ENCODE measurements at places on chromosomes 3 and 15.

DNA sequence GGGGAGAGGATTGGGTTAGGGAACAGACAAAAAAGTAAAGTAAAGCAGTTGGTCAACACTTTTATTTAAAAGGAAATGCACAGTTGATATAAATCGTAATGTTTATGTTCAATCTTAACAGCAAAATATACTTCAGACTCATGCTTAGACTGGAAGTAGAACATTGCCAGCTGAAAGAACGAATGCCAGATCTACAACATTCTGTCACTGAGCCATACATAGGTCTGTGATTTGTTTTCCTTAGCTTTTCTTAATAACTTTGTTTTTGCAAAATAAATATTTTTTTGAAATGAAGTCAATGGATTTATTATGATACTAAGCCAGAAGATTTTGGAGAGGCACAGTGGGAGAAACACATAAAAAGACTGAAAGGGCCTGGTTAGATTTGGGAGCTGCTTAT is 62.0 kb downstream of the LEKR1 start:
- DNase-seq, result no peak

GRCh38 chr15:28914046-28914445 is 28.3 kb downstream of the APBA2 start:
- no peak for DNase-seq

GRCh38 chr3:120163816-120164215 is 69.6 kb upstream of the GSK3B start:
- no peak for DNase-seq

- DNase-seq, result no peak
Measured at GRCh38 chr3:194928831-194929577, 243.3 kb downstream of the FAM43A start.

GRCh38 chr3:11909726-11910125 is 63.0 kb upstream of the TAMM41 start:
- no peak for DNase-seq

DNA sequence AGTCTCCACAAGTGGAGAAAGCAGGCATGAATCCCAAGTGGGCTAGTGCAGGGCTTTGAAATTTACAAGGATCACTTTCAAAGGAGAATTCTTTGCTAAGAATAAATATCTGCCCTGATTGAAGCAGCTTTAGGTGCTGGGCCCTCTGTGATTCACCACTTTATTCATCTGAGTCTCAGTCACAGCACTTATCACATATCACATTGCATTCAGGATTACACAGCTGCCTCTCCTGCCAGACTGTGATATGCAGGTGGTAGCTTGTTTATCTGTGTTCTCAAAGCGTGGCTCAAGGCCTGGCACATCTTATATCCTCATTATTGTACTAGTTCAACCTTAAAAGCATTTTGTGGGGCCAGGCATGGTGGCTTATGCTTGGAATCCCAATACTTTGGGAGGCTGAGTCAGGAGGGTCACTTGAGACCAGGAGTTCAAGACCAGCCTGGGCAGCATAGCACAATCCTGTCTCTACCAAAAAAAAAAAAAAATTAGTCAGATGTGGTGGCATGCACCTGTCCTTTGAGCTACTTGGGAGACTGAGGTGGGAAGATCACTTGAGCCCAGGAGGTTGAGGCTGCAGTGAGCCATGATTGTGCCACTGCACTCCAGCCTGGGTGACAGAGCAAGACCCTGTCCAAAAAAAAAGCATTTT is 156.9 kb upstream of the EIF1B start:
- DNase-seq, result no peak

- no peak for DNase-seq
Measured at GRCh38 chr3:13574798-13575451, 26.0 kb downstream of the FBLN2 start.

- peak; percentile 44 for DNase-seq
Measured at GRCh38 chr15:90266061-90266431, 574 bp downstream of the NGRN start.

- DNase-seq, result no peak
Measured at GRCh38 chr15:89677381-89677780, 1.8 kb downstream of the PLIN1 start.

DNA sequence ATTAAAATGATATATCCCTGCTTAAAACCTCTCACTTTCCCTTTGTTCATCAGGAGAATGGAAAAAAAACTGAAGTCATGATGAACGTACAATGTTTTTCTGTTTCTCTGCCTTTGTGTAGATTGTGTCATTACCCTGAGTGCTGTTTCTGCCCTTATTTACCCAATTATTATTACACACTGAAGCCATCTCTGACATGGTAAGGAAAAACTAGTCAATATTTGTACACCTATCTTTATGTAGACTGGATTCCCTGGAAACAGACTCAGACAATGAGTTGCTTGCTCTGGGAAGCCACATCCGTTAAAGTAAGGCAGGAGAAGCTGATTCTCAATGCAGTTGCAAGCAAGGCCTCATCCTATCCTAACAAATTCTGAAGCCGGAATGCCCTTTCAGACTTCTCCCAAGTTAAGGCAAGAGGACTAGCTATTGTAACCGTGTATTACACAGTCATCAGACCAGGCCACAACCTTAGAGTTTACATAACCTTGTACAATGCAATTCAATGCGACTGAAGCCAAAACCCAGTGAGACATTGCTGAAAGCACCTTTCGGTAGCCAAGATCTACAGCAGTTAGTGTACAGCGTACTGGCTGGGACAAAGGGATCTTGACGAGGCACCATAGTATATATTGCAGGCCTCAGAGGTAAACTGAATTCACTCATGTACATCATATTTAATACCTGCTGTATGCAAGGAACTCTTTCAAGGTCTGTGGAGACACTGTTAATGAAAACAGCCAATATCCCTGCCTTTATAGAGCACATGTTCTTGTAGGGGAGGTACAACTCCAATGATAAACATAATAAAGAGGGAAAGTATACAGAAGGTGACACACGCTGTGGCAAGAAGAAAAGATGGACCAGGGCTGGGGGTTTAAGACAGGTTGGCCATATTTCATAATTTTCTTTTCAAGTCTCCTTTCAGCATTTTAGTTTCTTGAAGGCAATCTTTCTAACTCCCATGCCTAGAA is 1040.8 kb upstream of the SEMA6D start:
- no peak for DNase-seq

DNA sequence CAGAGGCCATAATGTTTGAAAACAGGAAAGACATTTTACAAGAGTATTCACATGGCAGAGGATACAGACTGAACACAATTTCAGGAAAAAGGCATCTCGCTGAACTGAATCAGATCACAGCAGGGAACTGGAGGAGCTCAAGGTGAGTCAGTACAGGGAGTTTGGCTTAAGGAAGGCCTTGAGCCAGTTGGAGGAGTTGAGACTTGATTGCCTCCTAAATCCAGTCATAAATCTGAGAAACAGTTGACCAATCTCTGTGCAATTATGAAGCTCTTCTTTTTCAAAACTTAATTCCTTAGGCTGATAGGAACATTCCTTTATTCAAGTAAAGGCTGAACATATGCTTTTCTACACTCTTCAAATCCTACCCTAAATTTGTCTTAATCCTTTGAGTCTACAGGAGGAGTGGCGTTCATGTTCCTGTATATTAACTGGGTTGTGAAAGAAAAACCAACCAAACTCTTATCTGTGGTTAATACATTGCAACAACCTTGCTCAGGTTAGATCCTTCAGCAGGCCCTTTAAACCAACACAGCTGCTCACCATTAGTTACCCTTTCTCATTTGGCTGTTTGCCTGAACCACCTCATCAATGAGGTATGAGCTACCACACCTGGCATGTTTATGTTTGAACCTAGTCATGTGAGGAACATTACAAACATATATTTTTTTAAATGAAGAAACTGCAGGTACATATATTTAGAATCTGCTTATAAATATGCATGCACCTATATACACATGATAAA is 404.1 kb upstream of the ATP11B start:
- DNase-seq, result no peak

DNA sequence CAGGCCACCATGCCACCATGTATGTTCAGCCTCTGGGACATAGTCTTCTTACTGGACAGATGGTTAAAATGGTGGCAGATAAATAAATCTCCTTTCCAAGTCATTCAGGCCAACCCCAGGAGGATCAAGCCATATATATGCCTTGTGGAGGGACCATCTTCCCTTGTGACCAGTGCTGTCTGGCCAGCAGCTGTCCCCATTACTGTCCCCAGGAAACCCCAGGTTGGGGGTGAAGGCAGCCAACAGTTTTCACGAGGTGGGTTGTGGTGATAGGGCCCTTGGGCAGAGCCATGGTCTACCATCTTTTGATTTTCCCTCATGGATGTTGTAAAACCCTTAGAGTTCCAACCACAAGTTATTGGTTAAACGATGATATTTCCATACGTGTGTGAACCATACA is 48.7 kb upstream of the PCSK6 start:
- DNase-seq, result no peak

GRCh38 chr3:183330881-183331280 is 77.8 kb downstream of the B3GNT5 start:
- no peak for DNase-seq

GRCh38 chr15:95511671-95512070 is 818.8 kb upstream of the NR2F2 start:
- DNase-seq, result no peak

DNA sequence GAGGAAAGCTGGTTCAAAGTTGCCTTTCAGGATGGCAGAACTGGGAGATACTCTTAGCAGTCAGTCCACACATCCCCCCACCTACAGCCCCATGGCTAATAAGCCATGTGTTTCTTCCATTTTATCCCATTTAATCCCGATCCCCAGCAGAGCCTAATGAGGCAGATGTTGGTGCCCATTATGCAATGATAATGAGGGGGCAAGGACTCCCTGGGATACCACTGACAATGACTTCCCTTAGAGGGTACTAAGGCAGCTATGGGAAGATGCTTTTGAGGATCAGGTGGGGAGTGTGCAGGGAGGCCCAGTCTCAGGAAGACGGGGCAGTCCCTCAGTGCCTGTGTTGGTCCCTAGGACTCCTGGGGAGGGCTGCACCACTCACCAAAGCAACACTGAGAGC is 43.8 kb upstream of the TBC1D21 start:
- DNase-seq, result no peak

DNA sequence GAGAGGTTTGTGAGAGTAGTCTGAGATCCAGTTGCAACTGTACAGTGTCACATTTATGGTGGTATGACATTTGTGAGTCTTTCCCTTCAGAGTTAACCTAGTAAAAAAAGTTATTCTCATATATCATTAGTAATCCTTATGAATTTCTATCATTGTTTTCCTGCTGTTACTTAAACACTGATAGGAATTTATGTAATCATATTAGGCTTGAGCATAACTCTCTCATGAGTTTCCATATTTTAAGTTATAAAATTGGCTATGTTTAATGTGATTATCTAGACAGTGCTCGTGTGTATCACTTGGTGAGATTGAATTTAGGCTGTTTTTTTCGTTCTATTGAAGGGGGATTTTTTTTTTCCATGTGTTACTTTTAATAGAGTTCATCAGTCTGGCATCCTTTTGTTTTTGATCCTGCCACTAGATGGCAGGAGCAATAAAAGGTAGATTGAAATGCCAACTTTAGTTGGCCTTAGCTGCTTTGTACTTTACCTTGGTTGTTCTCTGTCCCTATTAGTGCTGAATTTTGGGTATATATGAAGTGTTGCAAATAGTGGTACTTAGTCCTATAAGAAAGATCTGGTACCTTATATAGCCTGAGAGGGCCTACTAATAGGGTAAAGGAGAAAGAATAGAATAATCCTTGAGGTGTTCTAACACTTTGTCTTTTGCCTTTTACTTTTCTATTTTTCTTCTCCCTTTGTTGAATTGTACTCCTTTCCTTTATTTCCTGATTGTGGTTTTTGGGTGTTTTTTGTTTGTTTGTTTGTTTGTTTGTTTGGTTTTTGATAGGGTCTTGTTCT is 17.9 kb downstream of the STT3B start:
- no peak for DNase-seq

GRCh38 chr15:83973816-83974215 is 261.8 kb upstream of the GOLGA6L4 start:
- DNase-seq, result no peak

GRCh38 chr3:46947981-46948791 is 28.4 kb downstream of the CCDC12 start:
- DNase-seq, result no peak

GRCh38 chr3:159560214-159560979 is 428.2 kb upstream of the IL12A start:
- DNase-seq, result no peak

- DNase-seq, result no peak
Measured at GRCh38 chr3:153767601-153768560, 353.3 kb upstream of the ARHGEF26 start.

- DNase-seq, result no peak
Measured at GRCh38 chr15:92633001-92633400, 22.6 kb downstream of the FAM174B start.

DNA sequence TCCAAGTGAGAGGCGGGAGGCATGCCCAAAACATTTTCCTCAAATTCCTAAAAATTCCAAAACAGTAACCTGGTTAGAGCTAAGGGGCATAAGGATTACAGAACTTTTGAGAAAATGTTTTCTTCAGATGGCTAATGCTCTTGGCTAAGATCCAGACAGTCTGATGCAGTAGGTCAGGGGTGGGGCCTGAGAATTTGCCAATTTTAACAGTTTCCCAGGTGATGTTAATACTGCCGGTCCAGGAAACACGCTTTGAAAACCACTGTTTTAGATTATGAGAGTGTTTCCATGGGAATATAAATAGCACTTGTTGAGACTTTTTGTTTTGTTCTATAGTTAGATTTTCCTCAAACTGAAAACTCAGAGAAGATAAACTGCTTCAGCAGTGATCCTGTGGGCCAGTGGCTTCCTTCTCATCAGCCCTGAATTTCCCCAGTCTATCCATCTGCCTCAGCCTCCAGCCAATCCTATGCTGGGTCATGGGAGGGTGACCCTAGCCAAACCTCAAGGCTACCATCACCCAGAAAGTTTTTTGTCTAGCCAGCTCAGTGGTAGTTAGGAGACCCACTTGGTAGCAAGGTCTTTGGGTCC is 71.6 kb upstream of the ACP3 start:
- DNase-seq, result no peak

DNA sequence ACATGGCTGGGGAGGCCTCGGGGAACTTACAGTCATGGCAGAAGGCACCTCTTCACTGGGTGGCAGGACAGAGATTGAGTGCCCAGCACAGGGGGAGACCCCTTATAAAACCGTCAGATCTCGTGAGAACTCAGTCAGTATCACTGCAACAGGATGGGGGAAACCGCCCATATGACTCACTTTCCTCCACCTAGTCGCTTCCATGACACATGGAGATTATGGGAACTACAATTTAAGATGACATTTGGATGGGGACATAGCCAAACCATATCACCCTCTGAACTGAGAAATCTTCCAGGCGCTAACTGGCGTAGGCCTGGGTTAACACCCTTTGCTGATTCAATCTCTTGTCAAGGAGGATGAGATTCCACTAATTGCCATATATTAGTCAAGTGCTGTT is 392.3 kb downstream of the FEZF2 start:
- no peak for DNase-seq
